ENCODE measurements at places on chromosomes 12 and 14. TPM values are rescaled to one million over a fixed set of nuclear protein-coding genes. Genes with fewer than 3 reads are reported as not detected.

BDKRB2 gene
- total RNA-seq, result 1.7 TPM

- H3K36me3 ChIP-seq, result peaks cover 4% of the 10 kb centered on the region
- no peak for DNase-seq
- H3K4me3 ChIP-seq, result no peak overlapping the region
- H3K27ac ChIP-seq, result peak overlapping the region; percentile 8
- no peaks in the 10 kb centered on the region for H3K27me3 ChIP-seq
Observed at GRCh38 chr14:77306851-77307496, 13.7 kb downstream of the POMT2 start.

DNA sequence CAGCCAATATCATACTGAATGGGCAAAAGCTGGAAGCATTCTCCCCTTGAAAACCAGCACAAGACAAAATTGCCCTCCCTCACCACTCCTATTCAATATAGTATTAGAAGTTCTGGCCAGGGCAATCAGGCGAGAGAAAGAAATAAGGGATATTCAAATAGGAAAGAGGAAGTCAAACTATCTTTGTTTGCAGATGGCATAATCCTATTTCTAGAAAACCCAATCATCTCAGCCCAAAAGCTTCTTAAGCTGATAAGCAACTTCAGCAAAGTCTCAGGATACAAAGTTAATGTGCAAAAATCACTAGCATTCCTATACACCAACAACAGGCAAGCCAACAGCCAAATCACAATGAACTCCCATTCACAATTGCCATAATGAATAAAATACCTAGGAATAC lies 21.0 kb upstream of the ANP32D start:
- no peaks in the 10 kb centered on the region for H3K27me3 ChIP-seq
- H3K4me1 ChIP-seq, result no peaks in the 10 kb centered on the region
- no peak overlapping the region for H3K27ac ChIP-seq

- H3K27ac ChIP-seq, result no peak overlapping the region
- H3K27me3 ChIP-seq, result no peaks in the 10 kb centered on the region
- no peaks in the 10 kb centered on the region for H3K4me1 ChIP-seq
Observed at GRCh38 chr14:53531156-53531555, 378.0 kb upstream of the DDHD1 start.

- H3K4me1 ChIP-seq, result peaks cover 26% of the 10 kb centered on the region
- H3K36me3 ChIP-seq, result no peaks in the 10 kb centered on the region
- no peak overlapping the region for H3K27ac ChIP-seq
- H3K27me3 ChIP-seq, result no peaks in the 10 kb centered on the region
- no peak for DNase-seq
Observed at GRCh38 chr14:55599250-55599879, 19.4 kb downstream of the KTN1 start.

- H3K36me3 ChIP-seq, result no peaks in the 10 kb centered on the region
- H3K27me3 ChIP-seq, result no peaks in the 10 kb centered on the region
- peak overlapping the region; percentile 57 for H3K27ac ChIP-seq
Observed at GRCh38 chr12:132603240-132604150, 6.9 kb downstream of the LRCOL1 start.

KRT71 gene
- total RNA-seq, result not detected

GRCh38 chr12:13022851-13023271 lies 21.3 kb upstream of the FAM234B start:
- no peaks in the 10 kb centered on the region for H3K36me3 ChIP-seq
- H3K4me1 ChIP-seq, result no peaks in the 10 kb centered on the region
- H3K27me3 ChIP-seq, result no peaks in the 10 kb centered on the region
- no peak overlapping the region for H3K27ac ChIP-seq

DNA sequence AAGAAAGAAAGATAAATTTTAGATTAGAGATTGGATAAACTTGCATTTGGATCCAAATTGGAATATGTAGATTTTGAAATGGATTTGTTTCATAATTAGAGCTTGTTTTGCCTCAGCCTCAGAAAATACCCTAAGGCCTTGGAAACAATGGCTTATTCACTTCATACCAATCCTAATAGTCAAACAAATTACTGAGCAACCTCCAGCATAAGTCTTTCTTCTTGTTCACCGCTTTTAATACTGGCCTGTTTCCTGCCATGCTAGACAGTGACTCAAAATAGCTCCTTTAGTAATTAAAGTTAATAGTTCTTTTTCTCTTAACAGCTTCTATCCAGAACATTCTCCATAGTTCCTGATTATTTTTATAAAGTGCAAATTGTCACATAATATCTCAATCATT lies 110.9 kb upstream of the DNM1L start:
- H3K27ac ChIP-seq, result peak overlapping the region; percentile 0
- H3K27me3 ChIP-seq, result no peaks in the 10 kb centered on the region
- no peak overlapping the region for H3K4me3 ChIP-seq
- no peaks in the 10 kb centered on the region for H3K36me3 ChIP-seq
- DNase-seq, result no peak

DNA sequence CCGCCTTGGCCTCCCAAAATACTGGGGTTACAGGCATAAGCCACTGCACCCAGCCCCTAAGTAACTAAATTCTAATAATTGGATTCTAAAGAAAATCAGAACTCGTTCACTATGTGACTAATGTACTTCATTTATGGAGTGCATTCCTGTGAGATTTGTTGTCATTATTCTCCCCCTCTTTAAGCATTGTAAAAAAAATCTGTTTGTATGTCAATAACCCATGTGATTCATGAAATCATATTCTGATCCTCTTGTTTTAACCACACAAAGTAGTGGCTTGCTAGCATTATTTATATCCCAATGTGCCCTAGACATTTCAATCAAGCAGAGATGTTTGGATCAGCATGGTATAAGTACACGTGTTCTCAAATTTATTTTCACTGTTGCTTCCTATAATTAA lies 78.2 kb upstream of the OSBPL8 start:
- H3K36me3 ChIP-seq, result no peaks in the 10 kb centered on the region
- no peak overlapping the region for H3K27ac ChIP-seq
- H3K4me1 ChIP-seq, result peaks cover 1% of the 10 kb centered on the region
- no peaks in the 10 kb centered on the region for H3K27me3 ChIP-seq
- no peak for DNase-seq
- H3K4me3 ChIP-seq, result no peak overlapping the region

DNA sequence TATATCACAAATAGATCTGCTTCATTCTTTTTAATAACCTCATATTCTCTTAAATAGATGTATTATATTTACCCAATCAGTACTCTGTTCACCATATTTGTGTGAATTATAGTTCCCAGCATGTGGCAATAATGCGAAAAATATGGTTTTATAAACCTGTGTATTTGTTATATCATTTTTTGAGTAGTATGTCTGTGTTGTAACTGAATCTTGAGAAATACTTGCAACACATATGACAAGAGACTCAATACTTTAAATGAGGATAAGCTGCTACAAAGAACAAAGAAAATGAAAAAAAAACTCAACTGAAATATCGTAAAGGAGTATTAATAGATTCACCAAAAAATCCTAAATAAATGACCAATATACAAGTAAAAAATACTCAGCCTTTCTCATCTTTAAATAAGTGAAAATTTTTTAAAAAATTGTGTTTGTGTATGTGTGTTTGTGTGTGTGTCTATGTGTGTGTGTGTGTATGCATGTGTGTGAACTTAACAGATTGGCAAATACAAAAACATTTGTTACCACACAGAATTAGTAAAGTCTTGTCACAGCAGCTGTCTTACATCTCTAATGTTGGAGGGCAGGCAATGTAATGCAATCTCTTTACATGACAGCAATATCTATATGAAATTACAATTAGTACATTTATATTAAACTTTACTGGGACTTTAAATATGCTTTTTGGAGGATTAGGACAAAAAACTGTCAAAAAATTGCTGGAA lies 441.9 kb upstream of the MGAT4C start:
- no peak overlapping the region for H3K27ac ChIP-seq
- H3K4me1 ChIP-seq, result no peaks in the 10 kb centered on the region
- no peak overlapping the region for H3K4me3 ChIP-seq
- DNase-seq, result no peak

GRCh38 chr12:53499266-53500141 lies at the start of gene MAP3K12:
Gene MAP3K12 (minus strand): TSS chr12:53499458. CDS start chr12:53487391, 12,067 bp downstream.
- H3K27ac ChIP-seq, result peak within 1 kb of the TSS; percentile 98
- peaks cover 42% of the 10 kb centered on the region for H3K4me1 ChIP-seq
- H3K36me3 ChIP-seq, result no peaks in the 10 kb centered on the region
- no peak for DNase-seq
- H3K27me3 ChIP-seq, result no peaks in the 10 kb centered on the region

GRCh38 chr12:6199531-6200255 lies 507 bp upstream of the CD9 start:
- peak overlapping the region; percentile 88 for H3K4me3 ChIP-seq
- no peaks in the 10 kb centered on the region for H3K27me3 ChIP-seq
- DNase-seq, result no peak
- no peaks in the 10 kb centered on the region for H3K4me1 ChIP-seq
- peak overlapping the region; percentile 92 for H3K27ac ChIP-seq

DNA sequence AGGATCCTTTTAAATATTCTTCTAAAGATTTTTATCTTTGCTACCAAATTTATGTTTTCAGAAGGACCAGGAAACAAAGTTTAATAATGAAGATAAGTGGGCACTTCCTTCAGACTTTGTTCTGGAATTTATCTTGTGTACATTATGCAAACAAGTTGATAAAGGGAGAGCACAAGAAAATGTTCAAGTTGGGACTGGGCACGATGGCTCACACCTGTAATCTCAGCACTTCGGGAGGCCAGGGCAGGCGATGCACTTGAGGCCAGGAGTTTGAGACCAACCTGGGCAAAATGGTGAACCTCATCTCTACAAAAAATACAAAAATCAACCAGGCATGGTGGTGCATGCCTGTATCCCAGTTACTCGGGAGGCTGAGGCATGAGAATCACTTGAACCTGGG lies 4.6 kb downstream of the PLBD1 start:
- H3K4me1 ChIP-seq, result no peaks in the 10 kb centered on the region
- no peak overlapping the region for H3K27ac ChIP-seq
- no peak overlapping the region for H3K4me3 ChIP-seq
- no peaks in the 10 kb centered on the region for H3K27me3 ChIP-seq
- no peaks in the 10 kb centered on the region for H3K36me3 ChIP-seq
- DNase-seq, result no peak
